ENCODE measurements at places on chromosomes 12 and 14.

DNA sequence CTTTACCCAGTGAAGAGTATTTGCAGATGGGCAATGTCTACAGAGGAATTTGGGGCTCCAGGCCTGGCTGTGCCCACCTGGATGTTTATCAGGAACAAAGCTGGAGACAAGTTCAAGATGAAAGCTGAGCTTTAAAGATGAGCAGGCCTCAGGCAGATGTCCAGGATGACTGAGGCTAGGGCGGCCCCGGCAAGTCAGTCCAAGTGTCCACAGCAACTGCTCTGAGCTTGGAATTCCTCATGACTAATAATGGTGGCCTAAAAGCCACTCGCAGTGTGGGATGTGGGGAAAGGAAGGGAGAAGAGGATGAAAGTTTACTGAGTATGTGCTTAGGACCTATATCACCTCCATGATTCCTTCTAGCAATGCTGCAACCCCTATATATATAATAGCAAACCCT, 128.2 kb upstream of the NOS1 start:
- no peak for DNase-seq

- no peak for DNase-seq
Observed at GRCh38 chr14:101357559-101358319, 203.6 kb upstream of the DIO3 start.

- no peak for DNase-seq
Observed at GRCh38 chr14:38074081-38074480, 133.6 kb upstream of the SSTR1 start.

- DNase-seq: no peak
Observed at GRCh38 chr14:30440961-30441360, 118.0 kb upstream of the G2E3 start.

DNA sequence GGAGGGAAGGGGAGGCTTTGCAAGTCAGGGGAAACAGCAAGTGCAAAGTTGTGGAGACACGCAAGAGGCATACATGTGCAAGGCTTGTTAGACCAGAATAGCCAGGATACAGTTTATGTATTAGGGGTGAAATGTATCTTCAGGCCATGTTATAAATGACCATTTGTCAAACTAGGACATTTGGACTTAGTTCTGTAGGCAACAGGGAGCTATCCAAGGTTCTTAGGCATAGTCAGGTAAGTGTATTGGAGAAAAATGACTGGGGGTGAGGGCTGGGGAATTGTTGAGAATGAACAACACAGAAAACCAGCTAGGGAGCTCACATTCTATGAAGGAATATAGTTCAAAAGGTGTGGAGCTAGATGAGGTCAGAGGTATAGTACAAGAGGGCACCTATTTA, 42.5 kb downstream of the TPH2 start:
- DNase-seq: no peak

DNA sequence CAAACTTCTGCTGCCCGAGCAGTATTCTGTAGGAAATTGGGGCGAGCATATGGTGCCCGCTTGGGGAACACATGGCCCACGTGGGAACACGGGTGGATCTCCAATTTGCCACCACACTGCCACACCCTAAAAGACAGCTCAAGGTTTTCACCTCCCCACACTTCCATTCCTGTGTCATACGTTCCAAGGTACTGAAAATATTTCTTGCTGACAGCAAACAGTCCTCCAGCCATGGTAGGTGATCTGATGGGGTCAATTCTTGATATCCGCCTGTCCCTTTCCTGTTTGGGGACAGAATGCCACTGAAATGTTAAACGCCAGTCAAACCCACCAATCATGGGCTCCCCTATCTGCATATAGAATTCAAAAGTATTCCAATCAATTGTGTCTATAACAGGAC, 1.2 kb downstream of the GALNT4 start:
- DNase-seq: no peak

- no peak for DNase-seq
Observed at GRCh38 chr12:131830914-131831571, 2.9 kb downstream of the MMP17 start.

DNA sequence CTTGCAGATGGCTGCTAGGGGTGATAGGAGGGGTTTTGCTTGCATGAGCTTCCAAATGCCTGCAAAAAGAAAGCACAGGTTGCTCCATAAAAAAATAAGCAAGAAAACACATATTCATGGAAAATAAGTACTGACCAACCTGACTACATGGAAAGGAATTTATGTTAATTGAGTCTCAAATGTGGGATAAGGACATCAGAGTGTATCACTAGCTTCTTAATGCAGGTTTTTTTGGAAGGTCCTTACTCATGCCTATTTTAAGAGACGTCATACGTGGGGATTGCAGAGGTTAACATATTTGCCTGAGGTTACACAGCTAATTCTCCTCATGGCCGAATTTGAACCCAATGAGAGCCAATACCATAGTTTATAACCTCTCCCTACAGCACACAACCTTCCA, 116.2 kb downstream of the ASCL1 start:
- DNase-seq: no peak

DNA sequence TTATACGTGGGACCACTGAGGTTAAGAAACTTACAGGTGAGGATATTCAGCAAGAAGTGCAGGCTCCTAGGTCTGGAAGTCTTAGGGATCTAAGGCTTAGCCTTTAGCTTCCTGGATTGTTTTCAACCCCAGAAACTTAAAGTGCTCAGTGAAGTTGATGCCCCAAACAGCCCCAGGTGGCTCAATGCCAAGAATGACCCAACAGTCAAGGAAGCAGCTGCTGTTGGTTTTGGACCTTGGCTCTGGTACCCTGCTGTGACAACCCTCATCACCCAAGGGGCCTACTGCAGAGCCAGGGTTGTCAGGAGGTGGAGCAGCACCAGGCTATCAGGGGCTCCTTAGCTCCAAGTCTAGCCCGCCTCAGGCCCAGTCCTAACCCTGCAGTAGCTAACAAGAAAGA, 36.8 kb downstream of the VDR start:
- DNase-seq: no peak

- DNase-seq: no peak
Observed at GRCh38 chr12:123006977-123007376, 26.5 kb downstream of the ARL6IP4 start.

DNA sequence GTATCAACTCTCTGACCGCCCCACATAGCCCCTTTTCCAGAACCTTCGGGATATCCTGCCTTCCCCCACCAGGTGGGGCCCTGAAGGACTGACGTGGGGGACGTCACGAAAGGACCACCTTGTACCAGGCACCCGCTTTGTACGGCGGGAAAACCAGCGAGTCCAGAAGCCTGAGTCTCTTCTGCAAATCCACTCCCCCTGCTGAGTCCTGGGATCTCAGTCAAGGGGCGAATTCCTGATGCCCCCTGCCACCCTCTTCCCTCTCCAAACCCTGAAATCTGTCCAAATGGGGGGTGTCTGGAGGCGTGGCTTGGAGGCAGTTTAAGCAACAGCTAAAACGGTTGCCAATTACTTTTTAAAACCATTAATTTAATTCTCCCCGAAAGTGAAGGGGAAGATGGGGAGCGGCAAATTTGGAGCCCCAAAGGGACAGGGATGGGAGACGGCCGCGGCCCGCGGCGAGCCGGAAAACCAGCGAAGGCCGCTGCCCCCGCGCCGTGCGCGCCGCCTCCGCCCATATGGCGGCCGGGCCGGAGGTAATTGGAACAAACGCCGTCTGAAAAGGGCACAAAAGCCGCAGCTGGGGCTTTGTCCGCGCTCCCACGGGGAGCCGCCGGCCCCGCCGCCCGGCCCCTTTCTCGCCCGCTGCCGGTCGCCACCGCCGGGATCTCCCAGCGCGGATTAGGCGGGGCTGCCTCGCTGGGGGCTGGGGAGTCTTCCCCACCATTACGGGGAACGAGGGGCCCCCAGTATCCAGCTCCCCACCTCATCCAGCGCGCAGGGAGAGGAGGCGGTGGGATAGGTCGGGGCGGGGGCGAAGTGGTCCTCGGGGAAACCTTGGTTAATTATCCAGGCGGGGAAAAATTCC, 6.6 kb downstream of the LHX5 start:
- peak; percentile 83 for DNase-seq

DNA sequence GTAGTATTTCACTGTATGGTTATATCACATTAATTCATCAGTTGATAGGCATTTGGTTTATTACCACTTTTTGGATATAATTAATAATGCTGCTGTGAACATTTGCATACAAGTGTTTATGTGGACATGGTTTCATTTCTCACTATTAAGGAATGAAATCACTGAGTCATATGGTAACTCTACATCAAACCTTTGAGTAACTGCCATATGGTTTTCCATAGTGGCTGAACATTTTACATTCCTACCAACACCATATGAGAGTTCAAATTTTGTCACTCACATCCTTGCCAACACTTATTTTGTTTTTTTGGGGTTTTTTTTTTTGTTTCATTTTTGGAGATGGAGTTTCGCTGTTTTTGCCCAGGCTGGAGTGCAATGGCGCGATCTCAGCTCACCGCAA, 30.2 kb upstream of the EAPP start:
- DNase-seq: no peak

DNA sequence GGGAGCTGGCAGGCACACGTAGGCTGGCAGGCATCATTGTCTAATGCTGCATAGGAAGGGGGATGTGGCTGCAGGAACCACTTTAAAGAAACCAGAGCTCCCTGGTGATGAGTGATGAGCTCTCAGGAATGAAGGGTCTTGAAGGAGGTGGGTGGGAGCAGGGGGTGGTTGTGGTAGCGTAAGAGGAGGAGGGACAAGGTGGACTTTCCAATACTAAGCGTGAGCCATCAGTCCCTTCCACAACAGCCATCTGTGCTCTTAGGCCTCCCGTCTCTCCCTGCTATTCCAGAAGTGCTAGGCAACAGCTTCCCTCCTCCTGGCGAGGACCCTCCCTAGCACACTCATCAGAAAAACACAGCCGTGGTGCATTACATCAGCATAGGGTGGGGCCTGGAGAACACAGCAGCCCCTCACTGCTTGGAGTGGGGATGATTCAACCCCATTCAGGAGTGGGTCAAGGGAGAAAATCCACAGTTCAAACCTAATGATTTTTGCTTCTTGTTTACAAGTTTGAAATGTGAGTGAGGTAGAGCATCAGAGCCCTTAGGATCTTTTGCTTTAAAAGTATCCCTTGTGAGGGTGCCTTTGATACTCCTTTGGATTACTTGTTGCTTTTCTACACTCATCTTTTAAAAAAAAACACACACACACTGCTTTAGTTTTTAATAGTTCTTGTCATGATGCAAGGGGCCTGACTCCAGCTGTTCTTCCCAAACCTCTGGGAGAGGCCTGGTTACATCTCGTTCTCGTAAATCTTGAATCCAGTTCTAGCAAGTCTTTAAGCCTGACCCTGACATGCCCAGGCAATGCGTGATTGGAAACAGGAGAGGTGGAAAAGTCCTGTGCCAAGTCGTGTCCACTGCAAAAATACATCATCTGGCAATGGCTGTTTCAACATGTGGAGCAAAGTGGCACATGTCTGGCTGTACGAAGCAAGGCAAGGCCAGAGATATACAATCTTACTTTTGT, 356.4 kb upstream of the DDHD1 start:
- no peak for DNase-seq

DNA sequence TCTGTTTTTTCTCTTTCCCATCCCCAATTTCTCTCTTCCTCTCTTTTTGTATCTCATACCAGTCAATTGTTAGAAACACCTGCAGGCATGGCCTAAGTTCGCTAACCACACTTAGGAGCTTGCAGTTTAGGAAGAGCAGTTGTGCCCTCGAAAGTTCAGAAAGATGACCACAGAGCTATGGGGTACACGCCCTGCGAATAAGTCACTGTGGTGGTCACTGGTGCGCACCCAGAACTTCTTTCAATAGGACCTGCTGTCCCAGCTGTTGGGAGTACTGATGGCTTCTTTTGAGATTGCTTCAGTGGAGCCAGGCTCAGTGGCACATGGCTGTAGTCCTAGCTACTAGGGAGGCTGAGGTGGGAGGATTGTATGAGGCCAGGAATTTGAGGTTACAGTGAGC, 362.8 kb upstream of the TMTC1 start:
- DNase-seq: no peak

- no peak for DNase-seq
Observed at GRCh38 chr12:90455756-90456155, 499.2 kb downstream of the CCER1 start.

- no peak for DNase-seq
Observed at GRCh38 chr12:30794591-30795409, 40.0 kb upstream of the CAPRIN2 start.

DNA sequence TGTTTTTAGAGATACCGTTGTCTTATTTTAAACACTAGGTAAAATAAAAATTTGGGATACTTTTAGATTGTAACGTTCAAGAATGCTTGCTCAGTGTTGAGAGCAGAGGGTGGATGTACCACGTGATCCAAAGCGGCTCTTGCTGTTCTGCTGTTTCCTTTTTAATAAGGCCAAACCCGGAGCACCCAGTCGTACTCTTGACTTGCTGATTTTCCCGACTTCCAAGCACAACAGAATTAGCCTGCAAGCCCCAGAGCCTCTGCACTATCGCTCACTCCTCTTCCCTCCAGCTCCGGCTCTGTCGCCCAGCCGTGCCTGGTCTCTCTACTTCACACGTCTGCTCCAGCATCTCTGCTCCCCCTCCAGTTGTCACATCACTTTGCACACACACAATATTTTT, 77.3 kb downstream of the EMP1 start:
- DNase-seq: no peak

DNA sequence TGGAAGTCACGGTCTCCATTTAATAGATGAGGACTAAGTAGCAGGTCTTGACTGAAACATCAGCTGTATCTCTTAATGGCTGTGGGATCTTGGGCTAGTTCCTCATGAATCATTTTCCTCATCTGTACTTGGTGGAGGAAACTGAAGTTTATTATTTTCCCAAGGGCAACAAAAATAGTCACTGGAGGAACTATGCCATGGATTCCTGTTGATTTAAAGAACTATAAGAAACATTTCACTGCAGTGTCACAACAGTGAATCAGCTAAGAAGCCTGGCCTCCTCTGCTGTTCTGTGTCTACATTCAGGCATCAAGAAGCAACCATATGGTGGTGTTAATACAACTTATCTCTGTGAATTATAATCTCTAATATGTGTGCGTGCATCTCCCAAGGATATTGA, 200.5 kb downstream of the STXBP6 start:
- DNase-seq: no peak

DNA sequence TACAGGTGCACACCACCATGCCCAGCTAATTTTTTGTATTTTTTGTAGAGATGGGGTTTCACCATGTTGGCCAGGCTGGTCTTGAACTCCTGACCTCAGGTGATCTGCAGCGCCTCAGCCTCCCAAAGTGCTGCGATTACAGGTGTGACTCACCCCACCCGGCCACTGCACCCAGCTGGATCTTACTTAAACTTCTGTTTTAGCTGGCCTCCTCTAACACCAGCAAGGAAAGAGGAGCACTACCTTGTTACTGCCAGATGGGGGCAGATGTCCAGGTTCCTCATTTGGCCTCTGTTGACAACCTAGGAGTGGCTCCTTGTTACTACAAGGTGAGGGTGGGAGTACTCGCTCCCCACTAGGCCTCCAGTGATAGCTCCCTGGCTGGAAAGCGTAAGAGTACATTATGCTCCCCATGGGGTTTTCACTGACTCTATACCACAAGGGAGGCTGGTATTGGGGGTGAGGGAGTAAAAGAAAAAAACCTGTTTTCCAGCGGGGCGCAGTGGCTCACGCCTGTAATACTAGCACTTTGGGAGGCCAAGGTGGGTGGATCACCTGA, 13.2 kb upstream of the ARF6 start:
- DNase-seq: peak; percentile 19

DNA sequence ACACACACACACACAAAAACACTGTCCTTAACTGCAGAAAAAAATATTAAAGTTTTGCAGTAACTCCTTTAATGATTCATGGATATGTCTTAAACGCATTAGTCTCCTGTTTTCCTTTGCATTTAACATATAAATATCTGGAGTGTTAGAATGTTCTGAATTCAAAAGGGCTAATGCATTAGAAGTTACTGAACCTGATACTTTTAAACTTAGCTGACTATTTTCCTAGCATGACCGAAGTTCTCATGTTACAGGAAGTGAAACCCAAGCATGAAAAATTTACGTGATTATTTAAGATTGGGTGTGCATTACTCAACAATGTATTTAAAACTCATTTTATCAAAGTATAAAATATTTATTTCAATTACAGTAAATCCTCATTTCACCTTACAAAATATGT, 791.2 kb downstream of the FLRT2 start:
- no peak for DNase-seq

All from retina (tissue), 1 donor.